ENCODE measurements at places on chromosomes 5 and 9. TPM values are rescaled to one million over a fixed set of nuclear protein-coding genes. Genes with fewer than 3 reads are reported as not detected.

- no peak for DNase-seq
Measured at GRCh38 chr9:99269416-99269815, 47.3 kb downstream of the SEC61B start.

GRCh38 chr5:52814352-52815148, 26.8 kb downstream of the ITGA1 start:
- DNase-seq: no peak

DNA sequence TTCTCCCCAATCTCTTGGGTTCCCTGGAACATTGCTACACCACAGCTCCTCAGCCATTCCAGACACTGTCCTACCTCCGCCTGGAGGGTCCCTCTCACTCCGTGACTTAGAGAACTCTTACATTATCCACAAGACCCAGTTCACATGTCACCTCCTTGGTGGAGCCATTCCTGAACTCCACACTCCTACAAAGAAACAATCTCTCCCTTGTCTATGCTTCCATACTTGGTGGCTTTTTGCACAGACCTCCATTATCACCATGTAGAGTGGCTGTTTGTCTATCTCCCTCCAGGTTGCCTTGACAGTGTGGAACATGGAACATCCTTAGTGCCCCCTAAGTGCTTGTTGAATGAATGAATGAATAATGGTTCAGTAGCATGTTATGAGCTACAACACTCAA, 105.9 kb downstream of the PAX5 start:
- DNase-seq: no peak

- DNase-seq: no peak
Measured at GRCh38 chr5:92459654-92460053, 1076.5 kb upstream of the ARRDC3 start.

- DNase-seq: no peak
Measured at GRCh38 chr5:115838885-115839518, 2.4 kb downstream of the ATG12 start.

- no peak for DNase-seq
Measured at GRCh38 chr5:158590746-158591300, 508.9 kb downstream of the EBF1 start.

DNA sequence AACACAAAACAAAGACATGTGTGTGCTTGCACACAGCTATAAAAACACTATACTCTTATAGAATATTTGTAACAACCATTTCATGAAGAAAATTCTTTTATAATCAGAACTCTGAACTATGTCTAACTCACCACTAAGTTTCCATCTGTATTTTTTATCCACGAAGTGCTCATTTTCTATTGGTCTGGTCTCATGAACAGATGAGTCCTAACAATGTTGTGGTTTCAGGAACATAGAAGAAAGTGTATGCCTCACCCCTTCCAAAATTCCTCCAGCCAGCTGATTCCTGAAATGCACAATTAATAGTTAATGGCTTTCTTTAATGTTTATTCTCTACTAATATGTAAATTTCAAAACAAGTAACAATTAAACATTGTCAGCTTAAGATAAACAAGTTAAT, 325.3 kb upstream of the GRAMD2B start:
- DNase-seq: no peak

- no peak for DNase-seq
Measured at GRCh38 chr5:6384856-6385255, 6.5 kb upstream of the MED10 start.

- DNase-seq: no peak
Measured at GRCh38 chr9:2166203-2166602, 151.1 kb downstream of the SMARCA2 start.

DNA sequence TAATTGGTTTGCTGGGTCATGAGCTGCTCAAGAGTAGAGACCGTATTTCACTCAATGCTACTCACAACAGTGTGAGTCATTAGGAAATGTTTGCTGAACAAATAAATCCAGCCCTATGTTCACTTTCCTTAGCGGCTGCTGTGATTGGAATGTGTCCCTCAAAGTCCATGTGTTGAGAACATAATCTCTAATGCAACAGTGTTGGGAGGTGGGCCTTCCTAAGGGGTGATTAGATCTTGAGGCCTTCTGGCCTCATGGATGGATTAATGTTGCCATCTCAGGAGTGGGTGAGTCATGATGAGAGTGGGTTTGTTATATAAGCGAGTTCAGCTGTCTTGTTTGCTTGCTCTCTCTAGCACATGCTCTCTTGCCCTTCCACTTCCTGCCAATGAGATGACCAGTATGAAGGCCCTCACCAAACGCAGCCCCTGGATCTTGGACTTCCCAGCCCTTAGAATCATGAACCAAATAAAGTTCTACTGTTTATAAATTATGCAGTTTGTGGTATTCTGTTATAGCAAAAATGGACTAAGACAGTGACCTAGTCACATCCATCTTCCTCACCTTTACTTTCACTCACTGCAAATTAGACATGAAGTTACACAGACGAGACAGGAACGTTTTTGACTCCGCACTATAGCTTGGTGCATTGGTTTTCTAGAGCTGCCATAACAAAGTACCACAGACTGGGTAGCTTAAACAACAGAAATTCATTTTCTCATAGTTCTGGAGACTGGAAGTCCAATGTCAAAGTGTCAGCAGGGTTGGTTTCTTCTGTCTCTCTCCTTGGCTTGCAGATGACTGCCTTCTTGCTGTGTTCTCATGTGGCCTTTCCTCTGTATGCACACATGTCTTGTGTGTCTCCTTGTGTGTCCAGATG, 50.9 kb upstream of the FAM169A start:
- DNase-seq: no peak

- no peak for DNase-seq
Measured at GRCh38 chr5:118923295-118924005, 64.9 kb downstream of the DTWD2 start.

GRCh38 chr5:143931986-143932385, 120.0 kb downstream of the HMHB1 start:
- DNase-seq: no peak

GRCh38 chr5:113232667-113233066, 202.1 kb downstream of the TSSK1B start:
- DNase-seq: no peak

DNA sequence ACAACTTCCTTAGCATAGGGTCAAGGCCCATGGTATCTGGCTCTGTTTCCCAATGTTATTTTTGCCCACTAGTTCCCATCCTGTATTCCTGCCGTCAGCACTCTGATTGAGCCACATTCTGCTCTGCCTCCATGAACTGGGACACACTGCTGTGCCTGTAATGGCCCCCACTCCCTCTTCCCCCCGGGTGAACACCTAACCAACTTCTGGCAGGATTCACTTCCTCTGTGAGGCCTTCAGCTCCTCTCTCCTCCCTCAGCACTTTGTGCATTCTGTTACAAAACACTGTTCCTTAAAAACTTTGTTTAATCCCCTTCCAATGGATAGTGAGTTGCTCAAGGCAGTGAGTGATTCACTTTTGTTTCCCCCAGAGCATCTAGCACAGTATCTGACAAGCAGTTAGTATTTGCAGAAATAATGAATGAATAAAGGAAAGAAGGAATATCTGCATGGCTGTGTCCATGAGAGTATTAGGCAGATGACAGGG, 183.6 kb downstream of the EFNA5 start:
- DNase-seq: no peak

- DNase-seq: peak; percentile 55
Measured at GRCh38 chr5:1916041-1917001, 33.6 kb upstream of the IRX4 start.

- DNase-seq: no peak
Measured at GRCh38 chr9:5894237-5894959, 3.7 kb downstream of the MLANA start.

- no peak for DNase-seq
Measured at GRCh38 chr9:74949859-74950855, 2.6 kb downstream of the C9orf40 start.

DNA sequence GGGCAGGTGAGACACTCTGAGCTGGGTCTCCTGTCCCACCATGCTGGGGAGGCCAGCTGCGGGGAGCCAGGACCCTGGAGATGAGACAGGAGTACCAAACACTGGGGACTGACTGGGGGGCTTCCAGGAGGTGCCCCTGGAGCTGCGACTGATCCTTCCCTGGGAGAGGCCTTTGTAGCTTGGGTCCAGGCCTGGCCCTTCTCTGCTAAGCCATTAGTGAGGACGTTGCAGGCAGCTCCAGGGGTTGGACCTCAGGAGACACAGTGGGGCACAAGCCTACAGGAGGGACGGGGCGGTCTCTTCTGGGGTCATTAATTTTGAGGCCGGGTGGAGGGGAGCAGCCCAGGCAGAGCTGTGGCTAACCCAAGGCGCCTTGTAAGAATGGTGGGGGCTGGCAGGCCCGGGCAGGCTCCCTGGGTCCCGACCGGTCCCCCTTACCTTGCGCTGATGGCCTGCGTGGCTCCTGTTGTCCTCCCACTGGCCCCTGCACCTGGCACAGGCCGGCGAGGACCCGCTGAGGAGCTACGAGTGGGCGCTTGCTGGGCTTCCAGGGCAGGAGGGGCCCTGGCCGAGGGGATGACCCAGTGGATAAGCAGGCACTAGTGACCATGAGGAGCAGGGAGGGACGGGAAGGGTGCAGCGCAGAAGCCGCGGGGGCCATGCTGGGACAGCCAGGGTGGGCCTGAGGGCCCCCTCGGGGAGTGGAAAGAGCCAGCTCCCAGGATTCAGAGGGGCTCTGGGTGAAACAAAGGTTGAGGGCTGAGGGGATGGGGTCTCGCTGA, 5.1 kb downstream of the MRPS2 start:
- DNase-seq: no peak

GRCh38 chr9:136840140-136840876, 2.0 kb upstream of the AJM1 start:
- no peak for DNase-seq

GRCh38 chr5:170312666-170313065, 15.1 kb upstream of the LCP2 start:
- no peak for DNase-seq

- DNase-seq: no peak
Measured at GRCh38 chr9:4622016-4622415, 40.1 kb upstream of the PLPP6 start.

DNA sequence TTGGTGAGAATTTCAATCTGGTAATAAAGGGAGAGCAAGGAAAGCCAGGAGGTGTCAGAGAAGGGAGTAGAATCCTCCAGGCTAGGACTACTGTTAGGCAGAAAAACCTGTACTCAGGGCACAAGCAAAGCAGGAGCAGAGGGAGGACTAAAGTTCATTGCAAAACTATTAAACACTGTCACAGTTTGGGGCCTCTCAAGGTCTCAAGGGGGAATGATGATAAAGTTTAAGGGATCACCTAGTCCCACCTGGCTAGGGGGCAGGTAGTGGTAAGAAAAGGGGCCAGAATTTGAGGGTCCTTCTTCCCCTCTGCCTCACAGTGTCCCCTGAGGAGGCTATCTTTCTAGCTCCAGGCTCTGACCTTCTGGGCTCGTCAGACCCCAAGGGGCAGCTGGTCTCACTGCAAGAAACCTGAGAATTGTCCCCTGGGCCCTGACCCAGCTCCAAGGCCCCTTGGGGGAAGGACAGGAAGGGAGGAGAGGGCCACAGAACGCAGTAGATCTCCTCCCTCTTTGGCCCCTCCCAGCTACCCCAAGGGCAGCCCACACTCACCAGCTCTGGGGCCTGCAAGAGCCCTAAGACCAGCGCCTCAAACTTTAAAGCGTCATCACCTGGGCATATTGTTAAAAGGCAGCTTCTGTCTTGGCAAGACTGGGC, 974 bp downstream of the CCDC69 start:
- peak; percentile 72 for DNase-seq

GRCh38 chr9:29475471-29475870, 1902.2 kb upstream of the C9orf72 start:
- no peak for DNase-seq

- DNase-seq: peak; percentile 77
Measured at GRCh38 chr9:133990366-133991213, 1.5 kb downstream of the VAV2 start.

DNA sequence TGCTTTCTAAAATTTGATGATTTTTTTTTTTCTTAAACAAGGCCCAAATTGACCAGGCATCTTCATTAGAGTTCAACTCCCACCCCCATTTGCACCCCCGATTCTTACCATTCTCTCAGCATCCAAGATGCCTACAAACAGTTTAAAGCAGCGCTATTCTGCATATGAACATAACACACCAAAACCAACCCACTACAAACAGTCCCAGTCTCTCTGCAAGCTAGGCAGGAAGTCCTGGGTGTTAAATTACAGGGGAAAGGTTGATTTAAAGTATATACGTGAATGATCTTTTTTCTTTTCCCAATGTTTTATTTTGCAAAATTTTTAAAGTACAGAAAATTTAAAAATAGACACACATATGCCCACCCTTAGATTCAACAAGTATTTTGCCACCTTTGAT, 127.0 kb downstream of the ADAMTS12 start:
- DNase-seq: no peak

DNA sequence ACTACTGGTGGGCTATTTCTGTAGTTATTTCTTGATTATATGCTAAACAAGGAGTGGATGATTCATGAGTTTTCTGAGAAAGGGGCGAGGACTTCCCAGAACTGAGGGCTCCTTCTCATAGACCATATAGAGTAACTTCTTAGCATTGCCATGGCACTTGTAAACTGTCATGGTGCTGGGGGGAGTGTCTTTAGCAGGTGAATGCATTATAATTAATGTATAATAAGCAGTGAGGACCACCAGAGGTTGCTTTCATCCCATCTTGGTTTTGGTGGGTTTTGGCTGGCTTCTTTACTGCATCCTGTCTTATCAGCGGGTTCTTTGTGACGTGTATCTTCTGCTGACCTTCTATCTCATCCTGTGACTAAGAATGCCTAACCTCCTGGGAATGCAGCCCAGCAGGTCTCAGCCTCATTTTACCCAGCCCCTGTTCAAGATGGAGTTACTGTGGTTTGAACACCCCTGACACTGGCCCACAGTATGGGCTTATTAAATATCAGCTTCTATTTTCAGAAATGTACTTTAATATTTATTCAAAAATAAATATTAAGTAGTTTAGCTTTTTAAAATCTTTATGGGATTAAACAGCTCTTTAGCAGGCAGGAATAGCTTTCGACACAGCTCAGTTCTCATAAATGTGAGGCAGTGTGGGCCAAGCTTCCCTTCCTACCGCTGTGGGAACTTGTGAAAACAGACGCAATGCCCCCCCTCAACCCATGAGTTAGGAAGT, 44.4 kb downstream of the GALNT12 start:
- DNase-seq: no peak

The FSTL4 gene
- 0.42 TPM for total RNA-seq

The SLC2A8 gene
- 15.3 TPM for total RNA-seq

The PRKAA1 gene
- 104 TPM for total RNA-seq

The TOMM5 gene
- total RNA-seq: 39.8 TPM

The DRD1 gene
- 0.45 TPM for total RNA-seq

The LCP2 gene
- 58.8 TPM for total RNA-seq

The TEX48 gene
- not detected for total RNA-seq

The CCL21 gene
- total RNA-seq: 13.0 TPM

The CA9 gene
- total RNA-seq: 4.3 TPM

The DMXL1 gene
- total RNA-seq: 69.7 TPM

The FGFR4 gene
- total RNA-seq: 0.57 TPM

The HTR1A gene
- total RNA-seq: not detected

The GADD45G gene
- 4.7 TPM for total RNA-seq

The SLC6A7 gene
- total RNA-seq: not detected

The CMYA5 gene
- 5.9 TPM for total RNA-seq

The PFN3 gene
- total RNA-seq: not detected

The DND1 gene
- total RNA-seq: 1.3 TPM

The CYFIP2 gene
- 144 TPM for total RNA-seq

The SOHLH1 gene
- total RNA-seq: not detected

The ESM1 gene
- 0.49 TPM for total RNA-seq

The FKBP15 gene
- total RNA-seq: 48.3 TPM

The ZNG1E gene
- total RNA-seq: 51.1 TPM

The DNAJC25 gene
- total RNA-seq: 6.0 TPM
